ENCODE measurements at places on chromosomes 2 and 18. TPM values are rescaled to one million over a fixed set of nuclear protein-coding genes. Genes with fewer than 3 reads are reported as not detected.

The FRZB gene
- total RNA-seq: not detected

The RFX8 gene
- total RNA-seq: 0.68 TPM

The TXNDC2 gene
- total RNA-seq: not detected

The MOCOS gene
- 0.16 TPM for total RNA-seq

The ETAA1 gene
- 9.6 TPM for total RNA-seq

The DSG4 gene
- not detected for total RNA-seq

The LYPD6B gene
- not detected for total RNA-seq

DNA sequence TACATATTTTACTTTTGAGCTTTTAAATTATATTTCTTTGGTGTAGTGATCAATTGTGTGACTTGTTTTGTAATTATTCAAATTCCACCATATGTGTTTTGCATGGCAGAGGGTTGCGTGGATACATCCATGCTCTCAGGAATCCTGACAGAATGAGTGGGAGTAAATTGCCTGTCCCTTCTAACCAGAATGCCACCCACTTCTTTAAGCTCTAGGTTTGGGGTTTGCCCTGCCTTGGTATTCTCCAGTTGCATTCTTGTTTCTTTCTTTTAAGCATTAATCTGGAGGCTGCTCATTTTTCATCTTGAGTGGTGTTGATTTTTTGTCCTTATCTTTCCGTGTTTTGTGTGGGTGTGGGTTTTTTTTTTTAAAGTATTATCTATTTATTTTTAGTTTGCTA is 360.0 kb downstream of the PTPRM start:
- DNase-seq: no peak

DNA sequence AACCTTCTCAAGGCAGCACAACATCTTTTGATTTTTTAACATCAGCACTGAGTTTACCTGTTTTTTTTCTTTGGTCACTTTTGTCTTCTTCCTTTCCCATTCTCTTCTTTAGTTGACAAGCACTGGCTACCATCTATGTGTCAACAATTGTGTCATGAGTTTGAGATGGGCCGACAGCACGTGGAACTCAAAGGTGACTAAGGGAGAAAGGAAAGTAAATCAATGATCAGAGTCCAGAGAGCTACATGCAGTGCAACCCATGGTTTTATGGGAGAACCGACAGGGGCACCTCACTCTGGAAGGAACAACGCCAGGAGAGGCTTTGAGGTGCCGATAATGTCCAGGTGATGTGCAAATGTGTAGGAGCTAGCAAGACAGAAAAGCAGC is 755.5 kb downstream of the RNF144A start:
- DNase-seq: no peak

DNA sequence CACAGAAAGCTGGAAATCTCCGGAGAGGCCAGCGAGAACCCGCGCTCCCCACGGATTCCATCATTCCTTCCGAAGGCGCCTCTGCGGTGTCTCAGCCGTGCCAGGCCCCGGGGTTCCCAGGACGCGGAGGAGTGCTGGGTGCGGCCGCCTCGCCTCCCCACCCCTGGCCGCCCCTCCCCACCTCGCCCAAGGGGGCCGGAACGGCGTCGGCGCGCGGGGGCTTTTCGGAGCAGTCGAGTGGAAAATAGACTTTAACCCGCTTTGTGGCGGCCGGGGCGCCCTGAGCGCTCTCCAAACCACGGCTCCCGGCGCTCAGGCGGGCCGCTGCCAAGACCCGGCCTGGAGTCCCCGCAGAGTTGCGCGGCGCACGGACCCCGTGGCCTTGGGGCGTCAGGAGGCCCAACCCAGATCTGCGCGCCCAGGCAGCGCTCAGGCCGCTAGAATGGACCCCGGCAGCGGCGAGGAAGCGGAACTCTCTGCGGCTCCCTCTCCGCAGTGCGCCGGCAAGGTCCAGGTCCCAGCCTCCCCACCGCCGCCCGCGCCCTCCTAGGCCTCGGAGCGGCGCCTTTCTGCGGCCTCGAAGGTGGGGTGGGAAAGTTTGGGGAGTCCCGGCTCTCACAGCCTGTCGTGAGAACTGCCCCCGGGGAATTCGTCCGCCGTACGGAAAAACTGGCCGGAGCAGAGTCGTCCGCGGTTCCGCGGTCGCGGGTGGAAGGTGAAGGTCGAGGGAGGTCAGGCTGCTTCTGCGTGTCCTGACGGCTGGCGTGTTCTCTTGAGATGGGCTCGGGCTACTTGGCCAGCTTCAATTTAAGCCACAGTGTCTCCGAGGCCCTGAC is 1.2 kb upstream of the EMX1 start:
- DNase-seq: peak; percentile 60

DNA sequence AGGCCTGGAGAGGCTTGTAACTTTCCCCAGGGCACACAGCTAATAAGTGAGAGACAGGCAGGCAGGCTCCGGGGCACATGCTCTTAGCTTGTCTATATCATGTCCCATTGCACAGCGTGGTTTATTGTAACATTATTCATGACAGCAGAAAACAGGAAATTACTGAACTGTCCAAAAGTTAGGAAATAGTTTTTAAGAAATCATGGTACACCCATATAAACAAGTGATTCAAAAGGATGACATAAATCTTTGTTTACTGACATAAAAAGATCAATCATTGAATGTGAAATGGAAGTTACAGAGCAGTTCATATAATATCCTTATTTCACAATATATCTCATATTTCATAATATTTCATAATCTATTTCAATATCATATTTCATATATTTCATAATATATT is 34.3 kb upstream of the TXNDC2 start:
- DNase-seq: no peak

GRCh38 chr2:202871300-202872141 is at the start of gene ICA1L:
ICA1L (minus strand) TSS chr2:202871766; CDS start chr2:202829009, 42,757 bp downstream.
- DNase-seq: peak; percentile 44

DNA sequence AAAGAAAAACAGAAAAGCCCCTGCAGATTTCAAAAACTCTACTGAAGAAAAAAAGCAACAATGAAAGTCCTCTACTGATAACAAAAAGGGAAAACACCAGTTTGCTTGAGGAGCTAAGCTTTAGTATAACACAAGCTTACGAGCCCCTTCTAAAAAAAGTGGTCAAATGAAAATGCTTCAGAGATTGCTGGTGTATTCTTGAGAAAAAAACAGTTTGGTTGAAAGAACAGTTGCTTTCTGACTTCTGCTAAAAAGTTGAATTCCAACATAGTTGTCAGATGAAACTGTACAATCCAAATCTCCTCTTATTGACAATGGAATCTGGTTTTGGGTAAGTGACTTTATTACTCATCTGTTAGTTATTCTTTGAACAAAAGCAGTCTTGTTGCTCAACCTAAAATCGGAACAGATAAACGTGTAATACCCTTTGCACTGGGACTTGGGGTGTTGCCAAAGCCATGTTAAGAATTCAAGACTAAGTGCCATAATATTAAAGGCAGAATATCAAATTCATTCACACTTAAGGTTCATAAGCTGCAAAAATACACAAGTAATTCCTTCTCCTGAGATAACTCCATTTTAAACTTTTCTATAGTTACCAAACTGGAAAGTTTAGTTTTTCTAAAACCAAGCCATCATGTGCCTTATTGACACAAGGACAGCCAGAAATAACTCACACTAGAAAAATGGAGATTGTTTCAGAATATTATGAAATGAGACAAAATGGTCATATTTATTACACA is 45.3 kb upstream of the SPAG16 start:
- DNase-seq: no peak

GRCh38 chr2:85672456-85672855 is 4.5 kb upstream of the SFTPB start:
- DNase-seq: no peak

DNA sequence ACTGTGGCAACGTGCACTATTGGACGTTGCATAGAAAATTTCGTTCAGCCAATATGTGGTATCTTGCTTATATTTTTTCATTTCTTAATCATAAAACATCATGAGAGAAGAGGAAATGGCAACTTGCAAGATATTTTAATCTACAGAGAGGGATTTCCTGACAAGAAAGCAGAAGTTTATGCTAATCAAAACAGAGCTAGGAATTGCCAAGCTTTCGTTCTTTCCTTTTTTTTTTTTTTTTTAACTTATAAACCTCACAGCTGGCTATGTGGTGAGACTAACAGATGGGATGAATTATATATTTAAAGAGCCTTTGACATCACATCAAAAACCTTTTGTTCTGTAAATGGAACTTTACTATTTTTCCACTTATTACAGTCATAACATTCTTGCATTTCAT is 1136.9 kb upstream of the TMEFF2 start:
- DNase-seq: no peak

GRCh38 chr2:37527361-37527760 is 144.1 kb downstream of the CDC42EP3 start:
- no peak for DNase-seq

- no peak for DNase-seq
Measured at GRCh38 chr2:6008186-6008585, 316.0 kb downstream of the SOX11 start.

GRCh38 chr18:36095936-36096519 is 28.7 kb upstream of the RPRD1A start:
- peak; percentile 71 for DNase-seq

DNA sequence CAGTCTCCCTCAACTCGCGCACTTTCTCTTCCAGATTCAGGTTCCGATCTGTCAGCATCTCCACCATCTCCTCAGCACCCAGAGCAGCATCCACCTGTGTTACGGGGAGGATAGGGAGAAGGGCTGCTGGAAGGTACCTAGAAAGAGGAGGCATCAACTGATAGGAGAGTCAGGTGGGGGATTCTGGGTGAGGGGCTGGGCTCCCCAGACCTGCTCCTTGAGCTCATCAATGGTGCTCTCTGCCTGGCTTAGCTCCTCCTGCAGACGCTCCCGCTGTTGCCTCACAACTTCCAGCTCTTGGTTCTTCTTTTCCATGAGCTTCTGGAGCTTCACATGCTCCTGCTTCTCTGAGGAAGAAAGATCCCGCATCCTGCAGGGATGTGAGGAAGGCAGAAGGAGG is 10.1 kb downstream of the DCTN1 start:
- DNase-seq: no peak

- DNase-seq: no peak
Measured at GRCh38 chr2:32678825-32679224, 51.0 kb downstream of the TTC27 start.

DNA sequence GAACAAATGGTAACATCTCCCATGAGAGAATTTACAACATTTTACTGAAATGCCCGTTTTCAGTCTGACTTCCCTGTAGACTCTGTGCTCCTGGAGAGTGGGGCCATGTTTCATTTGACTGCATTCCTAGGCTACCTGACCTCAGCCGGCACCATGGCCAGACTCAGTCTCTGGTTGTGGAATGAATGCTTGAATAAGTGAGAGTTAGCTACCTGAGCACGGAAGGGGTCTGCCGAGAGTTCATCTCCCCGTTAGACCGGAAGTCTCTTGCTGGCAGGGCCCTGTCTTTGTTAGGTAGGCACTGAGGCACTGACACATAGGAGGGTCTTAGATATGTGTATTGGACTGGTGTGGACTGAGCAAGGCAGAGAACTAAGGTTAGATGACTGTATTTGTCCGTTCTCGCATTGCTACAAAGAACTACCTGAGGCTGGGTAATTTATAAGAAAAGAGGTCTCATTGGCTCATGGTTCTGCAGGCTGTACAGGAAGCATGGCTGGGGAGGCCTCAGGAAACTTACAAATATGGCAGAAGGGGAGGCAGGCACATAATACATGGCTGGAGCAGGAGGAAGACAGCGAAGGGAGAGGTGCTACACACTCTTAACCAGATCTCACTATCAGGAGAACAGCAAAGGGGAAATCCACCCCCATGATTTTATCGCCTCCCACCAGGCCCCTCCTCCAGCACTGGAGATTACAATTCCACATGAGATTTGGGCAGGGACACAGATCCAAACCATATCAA is 271.2 kb downstream of the GLI2 start:
- no peak for DNase-seq

DNA sequence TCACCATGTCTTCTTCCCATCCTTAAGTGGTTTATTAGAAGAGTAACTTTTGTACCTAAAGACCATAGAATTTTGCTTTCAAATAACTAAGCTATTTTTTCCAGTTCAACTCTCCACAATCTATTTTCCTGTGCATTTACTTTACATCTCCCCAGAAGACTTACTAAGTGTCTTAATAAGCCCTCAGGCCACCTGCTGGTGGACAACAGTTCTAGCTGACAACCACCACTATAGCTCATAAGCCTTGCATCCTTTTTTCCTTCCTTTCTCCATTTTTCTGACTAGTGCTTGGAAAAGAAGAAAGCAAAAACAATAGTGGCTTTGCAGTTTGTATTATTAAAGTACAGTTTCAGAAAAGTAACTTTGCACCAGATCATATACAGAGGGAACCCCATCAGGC is 149.5 kb upstream of the TMEM200C start:
- no peak for DNase-seq

DNA sequence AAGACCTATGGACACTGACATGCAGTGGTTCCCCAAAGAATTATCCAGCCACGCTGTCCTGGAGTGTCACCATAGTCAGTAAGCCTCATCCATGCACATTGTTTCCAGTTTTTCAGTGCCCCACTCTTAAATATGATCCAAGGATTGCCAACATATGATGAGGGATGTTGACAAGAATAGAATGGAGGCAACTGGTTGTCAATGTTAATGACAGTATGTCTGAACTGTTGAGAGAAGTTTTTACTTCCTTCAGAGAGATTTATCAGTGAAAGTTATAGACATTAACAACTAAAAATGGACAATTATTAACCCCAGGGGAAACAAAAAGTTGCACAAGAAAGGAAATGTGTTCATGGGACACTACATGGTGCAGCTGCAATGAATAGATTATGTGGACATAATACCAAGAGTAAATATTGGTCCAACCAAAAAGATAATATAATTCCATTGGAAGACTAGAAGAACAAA is 69.9 kb downstream of the CYP26B1 start:
- no peak for DNase-seq

- DNase-seq: no peak
Measured at GRCh38 chr2:135999899-136000298, 14.5 kb upstream of the DARS1 start.

- no peak for DNase-seq
Measured at GRCh38 chr2:175136334-175137215, 31.4 kb downstream of the ATF2 start.

DNA sequence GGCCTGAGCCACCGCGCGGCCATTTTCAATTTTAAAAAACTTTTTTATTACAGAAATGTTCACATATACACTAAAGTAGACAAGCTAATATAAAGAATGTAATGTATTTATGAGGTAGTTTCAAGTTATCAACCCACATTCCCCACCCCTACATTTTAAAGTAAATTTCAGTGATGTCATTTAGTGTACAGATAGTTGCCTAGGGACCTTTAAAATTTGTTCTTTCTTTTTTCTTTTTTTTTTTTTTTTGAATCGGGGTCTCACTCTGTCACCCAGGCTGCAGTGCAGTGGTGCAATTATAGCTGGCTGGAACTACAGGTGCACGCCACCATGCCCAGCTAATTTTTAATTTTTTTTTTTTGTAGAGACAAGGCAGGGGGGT is 2.6 kb upstream of the LIMS1 start:
- no peak for DNase-seq
